Fibroblast of skin of scalp (primary cell): ENCODE measurements at places on chromosomes 4 and X.

DNA sequence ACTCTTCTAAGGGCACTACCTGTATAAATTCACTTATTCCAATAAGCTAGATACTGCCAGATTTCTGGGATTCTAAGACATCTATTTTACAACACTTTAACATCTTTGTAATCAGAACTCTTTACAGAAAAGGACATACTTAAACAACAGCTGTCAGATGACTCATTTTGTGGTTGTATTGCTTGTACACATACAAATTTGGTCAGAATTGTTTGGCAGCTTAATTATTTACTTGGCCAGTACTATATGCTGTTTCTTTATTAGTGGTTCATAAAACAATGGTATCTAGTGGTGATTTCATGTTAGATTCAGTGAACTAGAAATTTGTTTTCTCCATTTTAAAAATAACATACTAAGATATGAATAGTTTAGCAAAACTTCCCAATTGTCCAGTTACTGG, 27.2 kb downstream of the PALLD start:
- peak; percentile 67 for DNase-seq

DNA sequence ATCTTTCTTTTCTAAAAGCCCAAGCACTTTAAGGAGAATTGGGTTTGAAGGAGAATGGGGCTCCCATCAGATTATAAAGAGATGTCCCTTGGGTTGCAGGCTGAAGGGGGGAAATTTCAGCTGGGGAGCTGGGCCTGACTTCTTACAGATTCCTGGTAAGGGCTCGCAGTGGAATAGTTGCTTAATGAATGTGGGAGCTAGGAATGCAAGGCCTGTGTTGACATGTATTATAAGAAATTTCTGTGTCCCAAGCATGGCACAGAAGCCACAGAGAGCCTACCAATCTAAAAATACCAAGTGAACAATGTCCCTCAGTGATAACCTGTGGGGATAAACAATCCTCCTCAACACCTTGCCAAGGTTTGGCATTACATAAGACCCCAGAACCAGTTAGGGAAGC, 39.3 kb upstream of the WNK3 start:
- no peak for DNase-seq

DNA sequence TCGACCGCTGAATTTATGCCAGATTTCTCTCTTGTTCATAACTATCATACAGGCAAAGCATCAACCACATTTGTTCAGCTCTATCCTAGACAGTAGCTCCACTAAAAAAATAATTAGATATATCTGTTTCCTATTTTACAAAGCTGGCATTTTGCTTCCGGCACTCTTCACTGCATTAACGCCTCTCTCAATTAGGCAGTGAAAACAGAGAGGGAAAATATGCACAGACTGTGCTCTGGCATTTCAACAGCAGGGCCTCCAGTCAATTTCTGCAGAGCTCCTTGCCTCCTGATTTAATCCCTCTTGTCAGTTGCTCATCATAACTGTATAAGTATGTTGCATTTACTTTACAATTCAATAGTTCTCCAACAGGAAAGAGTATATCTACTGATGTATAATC, 666.9 kb upstream of the INTU start:
- DNase-seq: no peak

DNA sequence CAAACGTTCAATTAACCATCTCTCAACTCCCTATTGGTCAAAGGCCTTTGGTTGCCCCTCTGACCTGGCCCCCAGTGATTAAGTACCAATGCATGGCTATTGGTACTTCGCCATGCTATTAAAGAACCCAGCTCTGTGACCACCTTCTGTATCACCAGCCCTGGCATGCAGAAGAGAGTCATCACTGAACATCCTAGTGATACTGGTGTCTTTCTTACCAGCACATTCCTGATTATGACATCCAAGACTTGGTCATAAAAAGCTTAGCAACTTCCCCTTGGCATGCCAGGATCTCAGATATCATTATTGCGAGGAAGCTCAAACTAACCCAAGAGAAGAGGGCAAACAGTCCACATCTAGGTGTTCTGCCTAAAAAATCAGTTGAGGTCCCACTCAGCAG, 122.3 kb upstream of the OTUD4 start:
- no peak for DNase-seq

DNA sequence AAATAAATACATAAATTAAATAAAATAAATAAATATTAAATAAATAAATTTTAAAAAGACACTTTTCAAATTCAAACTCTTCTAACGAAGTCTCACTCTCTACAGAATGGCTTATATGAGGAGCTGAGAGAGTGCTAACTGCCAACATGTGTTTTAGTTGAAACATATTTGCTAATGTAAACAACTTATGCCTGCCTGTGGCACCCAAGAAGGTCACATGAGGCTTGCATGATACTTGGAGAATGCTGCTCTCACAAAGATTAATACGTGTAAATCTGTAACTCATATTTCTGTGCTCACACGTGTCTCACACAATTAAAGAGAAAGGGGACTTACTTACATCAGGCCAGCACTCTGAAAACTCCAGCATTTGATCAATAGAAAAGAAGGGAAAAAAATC, 43.2 kb upstream of the PITX2 start:
- peak; percentile 81 for DNase-seq

DNA sequence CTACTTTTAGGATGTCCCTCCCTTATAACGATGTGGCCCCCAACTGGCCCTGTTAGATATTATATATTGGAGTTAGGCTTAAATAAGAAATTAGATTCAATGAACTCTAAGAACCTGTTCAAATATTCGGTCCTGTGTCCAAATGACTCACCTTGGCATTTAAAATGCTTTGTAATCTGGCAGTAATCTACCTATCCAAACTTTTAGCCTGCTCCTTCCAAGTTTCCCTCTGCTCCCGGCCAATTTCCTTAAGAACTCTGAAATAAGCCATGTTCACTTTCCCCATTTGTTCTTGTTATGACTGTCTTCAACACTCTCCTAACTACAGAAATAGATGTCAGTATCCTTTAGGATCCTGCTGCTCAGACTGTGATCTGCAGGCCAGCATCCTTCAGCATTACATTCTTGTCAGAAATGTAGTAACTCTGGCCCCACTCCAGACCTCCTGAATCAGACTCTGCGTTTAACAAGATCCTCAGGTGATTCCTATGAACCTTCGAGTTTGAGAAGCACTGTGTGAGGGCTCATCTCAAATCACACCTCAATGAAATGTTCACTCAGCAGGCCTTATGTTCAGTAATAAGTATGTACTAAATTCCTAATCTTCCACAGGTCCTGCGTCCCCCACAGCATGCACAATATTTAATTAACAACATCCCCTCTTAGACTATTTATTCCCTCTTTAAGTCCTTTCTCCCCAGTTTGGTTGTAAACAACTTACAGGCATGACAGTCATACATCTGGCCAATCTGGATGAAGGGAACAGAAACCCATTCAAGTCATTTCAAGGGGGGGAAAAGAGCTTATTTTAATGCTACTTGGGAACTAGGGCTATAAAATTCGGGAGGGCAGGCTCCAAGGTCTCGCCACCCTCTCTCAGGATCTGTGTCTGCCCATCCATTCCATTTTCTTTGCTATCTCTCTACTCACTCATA, 3.0 kb downstream of the ATP8A1 start:
- no peak for DNase-seq

- DNase-seq: peak; percentile 28
Observed at GRCh38 chrX:22313766-22314165, 41.1 kb downstream of the CBLL2 start.

- DNase-seq: peak; percentile 58
Observed at GRCh38 chrX:21721195-21721594, 36.7 kb downstream of the SMPX start.

- no peak for DNase-seq
Observed at GRCh38 chrX:53073115-53073586, 9.0 kb upstream of the TSPYL2 start.

- DNase-seq: no peak
Observed at GRCh38 chrX:151750511-151750910, 16.0 kb downstream of the CNGA2 start.
